ENCODE measurements at places on chromosomes 16 and 17.

GRCh38 chr17:74842146-74842598, 17.5 kb downstream of the GRIN2C start:
- no peak for DNase-seq

DNA sequence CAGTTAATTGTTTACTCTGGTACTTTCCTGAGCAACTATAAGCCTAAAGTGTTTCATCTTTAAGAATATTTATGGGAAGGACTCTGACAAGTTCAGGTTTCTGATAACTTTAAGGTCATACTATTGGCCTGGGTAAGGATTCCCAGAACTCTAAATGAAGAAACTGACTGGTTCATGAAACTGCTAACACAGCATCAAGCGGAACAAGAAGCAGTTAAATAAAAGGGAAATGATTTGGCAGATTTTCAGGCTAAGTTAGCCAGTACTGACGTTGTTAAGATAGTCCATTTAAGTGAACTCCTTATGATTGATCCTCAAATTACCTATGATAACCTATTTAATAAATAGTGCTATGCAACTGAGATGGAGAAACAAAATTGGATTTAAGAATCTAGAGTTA, 101.6 kb upstream of the CES5A start:
- DNase-seq: no peak

DNA sequence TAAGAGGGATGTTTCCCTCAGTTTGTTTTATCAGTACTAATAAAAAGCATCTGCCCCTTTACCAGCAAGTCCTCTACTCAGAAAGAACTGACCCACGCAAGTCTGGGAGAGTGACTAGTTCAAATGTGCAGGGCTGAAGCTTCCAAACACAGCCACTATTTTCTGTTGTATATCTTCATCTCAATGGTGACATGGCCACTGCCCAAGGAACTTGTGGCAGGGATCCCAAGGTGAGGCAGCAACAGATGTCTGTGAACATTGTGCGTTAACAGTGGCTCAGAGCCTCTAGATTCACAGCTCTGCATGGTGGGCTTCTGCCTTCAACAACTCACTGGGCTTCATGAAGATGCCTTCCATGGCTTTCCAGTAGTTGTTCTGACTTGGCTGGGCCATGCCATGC, 3.7 kb upstream of the BLTP2 start:
- no peak for DNase-seq

- no peak for DNase-seq
Observed at GRCh38 chr16:48862087-48862532, 252.1 kb upstream of the N4BP1 start.

- no peak for DNase-seq
Observed at GRCh38 chr17:77141846-77142449, 1.2 kb downstream of the SEC14L1 start.

DNA sequence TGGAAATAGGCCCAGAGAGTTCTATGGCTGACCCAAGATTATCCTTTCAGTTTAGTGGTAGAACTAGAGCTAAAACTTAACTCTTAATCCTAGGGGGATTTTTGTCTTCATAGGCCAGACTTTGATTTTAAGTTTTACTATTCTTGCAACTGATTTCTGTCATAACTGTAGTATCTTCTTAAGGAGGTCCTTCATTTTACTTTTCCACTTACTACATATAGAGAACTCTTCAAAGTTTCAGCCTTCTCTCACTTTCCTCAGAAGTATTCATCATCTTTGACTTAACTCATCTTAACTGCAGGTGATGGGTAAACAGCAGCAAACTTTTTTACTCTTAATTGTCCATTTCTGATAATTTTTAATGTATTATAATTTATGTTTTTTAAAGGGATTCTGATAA, 23.4 kb downstream of the RBBP6 start:
- DNase-seq: no peak

GRCh38 chr17:37182786-37183465, 192.9 kb upstream of the C17orf78 start:
- no peak for DNase-seq
